CD4-positive, alpha-beta T cell treated with Interleukin-17A for 1 hour (primary cell): ENCODE measurements at places on chromosomes 13 and 19.

GRCh38 chr13:96090240-96091101 is 564 bp downstream of the HS6ST3 start:
- DNase-seq, result no peak

GRCh38 chr13:23776698-23777574 is 112.3 kb downstream of the MIPEP start:
- DNase-seq, result no peak

DNA sequence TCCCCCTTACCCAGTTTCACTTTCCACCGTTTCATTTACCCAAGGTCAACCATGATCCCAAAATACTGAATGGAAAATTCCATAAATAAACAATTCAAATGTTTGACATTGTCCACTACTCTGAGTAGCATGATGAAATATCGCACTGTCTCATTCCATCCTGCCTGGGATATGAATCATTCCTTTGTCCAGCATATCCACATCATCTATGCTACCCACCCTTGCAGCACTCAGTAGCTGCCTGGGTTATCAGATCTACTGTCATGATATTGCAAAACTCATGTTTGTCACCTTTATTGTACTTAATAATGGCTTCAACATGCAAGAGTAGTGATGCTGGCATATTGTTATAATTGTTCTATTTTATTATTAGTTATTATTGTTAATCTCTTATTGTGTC is 263.9 kb upstream of the NBEA start:
- DNase-seq, result no peak

GRCh38 chr19:10848230-10848856 is at the start of gene C19orf38:
Gene C19orf38, plus strand, starts transcription at chr19:10848415. Its CDS starts 94 bp downstream, at chr19:10848509.
- DNase-seq, result no peak

DNA sequence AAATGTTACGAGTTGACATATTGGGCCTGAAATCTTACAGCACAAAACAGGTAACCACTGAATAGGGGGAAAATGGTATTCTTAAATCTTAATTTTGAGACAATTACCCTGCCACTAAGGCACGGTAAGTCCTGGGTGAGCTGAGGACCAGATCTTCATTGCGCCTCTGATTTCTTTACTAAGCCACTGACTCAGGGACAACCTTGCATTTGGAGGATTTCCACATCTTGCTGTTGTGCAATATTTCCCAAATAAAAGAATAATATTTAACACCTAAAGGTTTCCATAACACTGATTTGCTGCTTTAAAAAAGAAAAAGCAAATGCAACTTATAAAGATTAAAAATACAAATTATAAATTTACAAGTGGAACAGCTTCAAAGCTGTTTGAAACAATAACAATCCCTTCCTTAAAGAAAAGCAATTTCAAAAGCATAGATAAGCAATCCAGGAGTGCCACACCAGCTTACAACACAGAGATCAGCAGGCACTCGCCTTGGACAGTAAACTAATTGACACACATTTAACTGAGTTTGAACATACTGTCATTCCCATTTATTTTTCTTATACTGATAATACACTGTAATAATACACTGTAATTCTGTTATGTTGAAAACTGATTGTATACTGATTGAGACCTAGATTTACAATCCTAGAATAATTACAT is 79.6 kb upstream of the DOCK9 start:
- DNase-seq, result no peak

DNA sequence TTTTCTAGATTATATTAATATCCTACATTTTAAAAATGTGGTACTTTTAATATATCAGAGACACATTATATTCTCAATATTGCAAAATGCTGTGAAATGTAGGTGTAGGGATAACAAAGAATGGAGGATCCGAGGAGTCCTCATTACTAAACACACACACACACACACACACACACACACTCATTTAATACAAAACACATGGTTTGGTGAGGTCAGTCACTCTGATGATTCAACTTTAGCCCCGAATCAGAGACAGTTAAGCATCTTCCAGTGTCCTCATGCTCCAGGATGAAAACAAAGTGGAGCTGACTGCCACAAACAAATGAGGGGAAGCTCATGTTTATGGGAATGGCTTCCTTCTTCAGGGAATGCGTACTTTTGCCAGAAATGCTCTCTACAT is 147.5 kb downstream of the CYSLTR2 start:
- no peak for DNase-seq

GRCh38 chr13:73981595-73981994 is 152.6 kb downstream of the KLF12 start:
- no peak for DNase-seq

DNA sequence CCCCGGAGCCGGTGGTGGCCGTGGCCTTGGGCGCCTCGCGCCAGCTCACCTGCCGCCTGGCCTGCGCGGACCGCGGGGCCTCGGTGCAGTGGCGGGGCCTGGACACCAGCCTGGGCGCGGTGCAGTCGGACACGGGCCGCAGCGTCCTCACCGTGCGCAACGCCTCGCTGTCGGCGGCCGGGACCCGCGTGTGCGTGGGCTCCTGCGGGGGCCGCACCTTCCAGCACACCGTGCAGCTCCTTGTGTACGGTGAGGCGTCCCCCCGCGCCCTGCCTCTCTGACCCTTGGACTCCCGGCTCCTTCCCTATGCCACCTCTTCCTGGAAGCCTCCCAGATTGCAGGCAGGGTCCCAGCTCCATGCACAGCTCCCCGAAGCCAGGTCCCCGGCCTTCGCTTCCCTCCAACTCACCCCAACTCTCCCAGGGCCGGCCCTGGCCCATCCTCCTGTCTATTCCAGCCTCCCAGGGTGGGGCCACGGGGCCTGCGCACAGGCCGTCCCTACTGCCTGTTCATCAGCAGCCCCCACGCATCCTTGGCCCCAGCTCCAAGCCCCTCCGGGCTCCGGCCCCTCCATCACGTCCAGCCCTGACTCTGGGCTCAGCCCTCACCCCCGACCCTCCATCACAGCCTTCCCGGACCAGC is 1.7 kb downstream of the MADCAM1 start:
- no peak for DNase-seq

GRCh38 chr19:40457048-40457447 is 8.5 kb downstream of the BLVRB start:
- no peak for DNase-seq

DNA sequence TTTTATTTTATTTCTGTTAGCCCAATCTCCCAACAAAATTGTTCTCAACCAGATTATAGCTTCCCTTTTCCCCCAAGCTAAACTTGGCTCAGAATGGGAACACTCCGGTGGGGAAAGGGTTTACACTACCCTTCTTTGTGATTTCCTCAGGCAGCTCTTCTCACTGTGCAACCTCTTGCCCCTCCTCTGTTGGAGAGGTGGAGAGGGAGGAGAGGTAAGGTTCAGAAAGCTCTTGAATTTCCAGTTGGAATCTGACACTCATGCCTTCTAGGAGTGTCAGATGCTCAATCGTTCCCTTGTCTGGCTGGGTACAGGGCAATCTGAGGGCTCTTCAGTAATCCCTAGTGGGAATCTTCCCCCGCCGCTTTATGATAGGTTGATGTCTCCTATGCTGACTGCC is 486.1 kb upstream of the KLF12 start:
- DNase-seq, result no peak

DNA sequence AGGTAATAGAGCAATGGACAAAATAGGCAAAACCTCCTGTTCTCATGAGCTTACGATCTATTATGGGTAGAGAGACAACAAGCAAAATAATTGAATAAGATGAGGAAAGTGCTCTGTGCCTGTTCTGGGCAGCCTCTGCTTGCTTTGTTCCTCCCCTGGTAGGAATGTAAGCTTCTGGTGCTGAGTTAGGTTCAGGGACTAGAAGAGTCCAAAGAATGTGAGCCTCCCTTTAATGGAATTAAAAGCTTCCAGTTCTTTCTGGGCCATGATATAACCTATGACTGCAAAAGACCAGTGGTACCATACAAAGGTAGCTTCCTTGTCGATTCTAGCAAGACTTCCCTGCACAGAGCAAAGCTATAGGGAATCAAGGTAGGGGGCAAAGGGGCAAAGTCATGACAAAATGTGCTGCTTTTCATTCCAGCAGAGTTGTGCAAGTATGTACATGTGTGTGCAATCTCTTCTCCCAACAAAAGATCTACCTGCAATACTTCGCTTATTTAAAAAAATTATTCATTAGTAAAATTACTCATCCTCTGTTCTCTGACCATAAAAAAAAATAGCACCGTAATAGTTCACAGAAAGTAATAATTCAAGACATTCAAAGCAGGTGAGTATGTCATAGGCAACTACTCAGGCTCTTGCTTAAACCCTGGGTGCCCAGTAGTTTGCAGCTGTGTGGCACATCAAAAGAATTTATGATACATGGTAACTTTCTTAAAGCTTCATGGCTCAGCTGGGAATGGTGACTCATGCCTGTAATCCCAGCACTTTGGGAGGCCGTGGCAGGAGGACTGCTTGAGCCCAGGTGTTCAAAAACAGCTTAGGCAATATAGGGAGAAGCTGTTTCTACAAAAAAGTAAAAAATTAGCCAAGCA is 21.4 kb downstream of the ACOD1 start:
- no peak for DNase-seq

DNA sequence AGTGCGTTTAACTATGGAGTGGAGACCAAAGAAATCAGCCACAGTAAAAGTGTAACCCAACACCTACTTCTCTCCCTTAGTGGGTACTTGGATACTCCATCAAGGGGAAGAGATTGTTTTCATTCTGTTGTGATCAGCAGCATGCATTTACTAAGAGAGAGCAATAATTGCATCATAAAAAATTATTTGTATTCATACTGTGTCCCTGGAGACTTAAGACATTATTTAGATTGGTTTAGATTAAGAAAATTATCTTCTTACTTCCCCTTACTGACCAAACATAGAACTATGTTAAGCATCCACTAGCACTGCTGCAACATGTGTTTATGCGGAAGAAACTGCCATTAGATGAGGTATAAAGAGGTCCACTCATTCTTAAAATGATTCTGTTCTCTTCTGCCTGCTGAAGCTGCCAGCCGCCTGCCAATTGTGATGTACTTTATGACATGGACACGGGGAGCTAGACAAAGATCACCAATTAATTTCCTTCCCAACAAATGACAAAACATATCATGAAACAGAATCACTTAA is 738.5 kb downstream of the DIAPH3 start:
- no peak for DNase-seq

GRCh38 chr19:15780610-15781418 is 6.6 kb upstream of the OR10H5 start:
- no peak for DNase-seq

DNA sequence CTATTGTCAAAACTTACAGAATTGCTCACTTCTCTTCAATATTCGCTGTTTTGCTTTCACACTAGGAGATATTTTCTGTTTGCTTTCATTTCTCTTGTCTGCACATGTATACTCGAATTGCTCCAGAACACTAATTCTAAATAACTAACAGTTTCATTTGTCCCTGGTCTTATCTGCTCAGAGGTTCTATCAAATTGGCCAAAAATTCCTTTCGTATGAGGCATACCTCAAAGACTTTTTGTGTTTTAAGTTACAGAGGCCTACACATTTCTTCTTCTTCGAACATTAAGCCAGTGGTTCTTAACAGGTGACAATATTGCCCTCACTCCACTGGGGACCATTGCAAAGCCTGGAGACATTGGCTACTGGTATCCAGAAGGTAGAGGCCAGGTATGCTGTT is 1314.6 kb downstream of the EFNB2 start:
- no peak for DNase-seq

DNA sequence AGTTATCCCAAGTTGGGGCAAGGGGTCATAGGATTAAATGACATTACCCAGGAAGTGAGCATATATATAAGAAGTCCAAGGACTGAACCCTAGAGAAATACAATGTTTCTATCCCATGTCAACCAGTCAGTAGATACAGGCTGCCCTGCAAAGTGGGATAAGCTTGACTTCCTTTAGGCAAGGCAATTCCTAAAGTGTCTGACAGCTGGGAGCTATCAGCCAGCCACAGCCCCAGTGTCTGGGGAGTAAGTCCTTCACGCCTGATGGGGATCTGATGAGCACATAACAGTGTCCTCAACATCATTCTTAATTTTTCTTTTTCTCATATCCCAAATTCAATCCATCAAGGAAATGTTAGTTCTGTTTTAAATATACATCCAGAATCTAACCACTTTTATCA is 54.1 kb downstream of the DNAJC15 start:
- no peak for DNase-seq

GRCh38 chr13:20528452-20528851 is 2.8 kb upstream of the CRYL1 start:
- no peak for DNase-seq

DNA sequence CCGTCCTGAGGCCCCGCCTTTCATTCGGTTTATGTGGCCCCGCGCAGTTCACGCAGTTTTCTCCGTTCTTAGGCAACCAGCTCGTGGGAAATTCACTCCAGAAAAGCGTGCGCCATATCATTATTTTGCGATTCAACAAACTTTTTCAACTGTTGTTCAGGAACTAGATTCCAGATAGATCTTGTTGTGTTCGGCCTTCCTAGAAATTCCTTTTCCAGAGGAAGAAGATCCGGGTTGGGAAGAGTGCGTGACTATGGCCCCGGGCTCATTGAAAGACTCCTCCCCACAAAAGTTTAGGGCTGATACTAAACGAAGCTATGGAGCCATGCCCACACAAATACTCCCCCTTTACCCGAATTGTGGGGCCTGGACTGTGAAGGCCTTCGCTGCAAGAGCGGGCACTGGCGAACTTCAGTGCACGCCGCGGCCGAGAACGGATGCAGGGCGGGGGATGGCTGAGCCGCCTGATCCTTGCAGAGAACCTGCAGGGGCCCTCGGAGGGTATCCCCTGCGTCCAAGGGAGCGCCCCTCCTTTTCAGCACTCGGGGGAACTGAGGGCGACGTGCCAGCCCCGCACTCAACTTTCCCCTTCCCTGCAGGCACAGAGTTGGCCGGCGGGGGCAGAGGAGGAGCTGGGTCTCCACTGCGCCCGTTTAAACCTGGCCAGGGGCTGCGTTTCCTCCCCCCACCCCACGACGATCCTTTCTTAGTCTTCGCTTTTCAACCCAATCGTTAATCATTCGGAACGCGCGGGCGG is 904 bp upstream of the SOX1 start:
- no peak for DNase-seq

DNA sequence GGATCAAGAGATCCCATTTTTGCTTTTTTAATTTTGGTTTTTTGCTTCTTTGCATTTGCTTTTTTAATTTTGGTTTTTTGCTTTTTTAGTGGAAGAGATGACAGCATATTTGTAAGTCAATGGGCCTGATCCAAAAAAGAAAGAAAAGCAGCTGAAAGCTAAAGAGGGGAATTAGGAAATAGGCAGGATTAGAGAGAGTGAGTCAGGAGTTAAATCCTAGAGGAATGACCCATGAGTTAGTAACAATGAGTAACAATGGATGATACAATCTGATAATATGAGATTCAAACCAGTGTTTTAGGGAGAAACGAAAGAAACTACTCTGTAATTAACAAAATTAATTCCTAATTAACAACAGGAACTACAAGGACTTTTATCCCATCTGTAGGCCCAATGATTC is 111.2 kb upstream of the SGCG start:
- DNase-seq, result no peak

GRCh38 chr19:4966591-4966990 is 2.3 kb upstream of the KDM4B start:
- DNase-seq, result no peak
